ENCODE measurements at places on chromosomes 6 and 20. TPM values are rescaled to one million over a fixed set of nuclear protein-coding genes. Genes with fewer than 3 reads are reported as not detected.

DNA sequence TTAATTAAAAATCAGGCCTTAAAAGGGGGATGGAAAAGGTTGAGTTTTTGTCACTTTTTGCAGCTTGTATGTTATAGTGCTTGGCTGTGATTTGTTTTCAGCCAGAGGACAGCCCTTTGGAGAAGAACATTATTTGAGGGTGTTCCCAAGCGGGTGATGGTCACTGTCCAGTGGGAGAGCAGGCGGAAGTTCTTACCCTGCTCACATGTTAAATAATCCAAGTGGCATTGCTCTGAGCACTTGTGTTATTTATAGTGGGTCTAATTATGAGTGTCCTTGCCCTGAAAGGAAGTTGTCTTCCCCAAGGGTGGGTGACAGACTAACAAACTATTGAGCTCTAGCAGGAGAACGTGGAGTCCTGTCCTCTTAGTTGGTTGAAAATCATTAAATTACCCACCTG, 49.5 kb downstream of the DOK5 start:
- DNase-seq: no peak

SIM1 gene
- not detected for polyA plus RNA-seq

- DNase-seq: no peak
Measured at GRCh38 chr20:8996817-8997512, 71.9 kb upstream of the PLCB4 start.

ADGRF1 gene
- polyA plus RNA-seq: 0.13 TPM

GRCh38 chr20:20217621-20218020, 150.3 kb upstream of the INSM1 start:
- DNase-seq: no peak

GRCh38 chr20:38882600-38882999, 43.6 kb upstream of the FAM83D start:
- DNase-seq: no peak

LY86 gene
- 3.0 TPM for polyA plus RNA-seq

- no peak for DNase-seq
Measured at GRCh38 chr6:110532431-110532830, 56.0 kb upstream of the SLC22A16 start.

CENPW gene
- polyA plus RNA-seq: 6.3 TPM

WFDC12 gene
- 0.07 TPM for polyA plus RNA-seq

- no peak for DNase-seq
Measured at GRCh38 chr6:69913361-69913760, 47.0 kb downstream of the COL19A1 start.

DNA sequence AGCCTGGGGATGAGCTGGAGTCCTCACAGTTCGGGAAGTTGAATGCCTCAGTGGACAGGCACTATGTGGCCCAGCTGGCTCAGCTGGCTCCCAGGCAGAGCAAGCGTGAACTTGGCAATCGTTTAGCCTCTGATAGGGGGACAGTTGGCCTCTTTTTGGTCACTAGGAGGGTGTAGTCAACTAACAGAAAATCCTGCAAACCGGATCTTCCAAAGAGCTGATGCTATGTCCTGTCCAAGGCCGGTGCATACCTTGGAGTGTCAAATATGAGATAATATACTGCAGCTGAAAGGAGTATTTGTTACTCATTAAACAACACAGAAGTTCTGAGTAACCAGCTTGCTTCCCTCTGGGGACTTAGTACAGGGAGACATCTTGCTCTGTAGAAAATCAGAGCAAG, 126.2 kb upstream of the EXOC2 start:
- DNase-seq: peak; percentile 50

- DNase-seq: peak; percentile 5
Measured at GRCh38 chr6:111173341-111173740, 86.0 kb downstream of the SLC16A10 start.

APOM gene
- polyA plus RNA-seq: 7.2 TPM

DNA sequence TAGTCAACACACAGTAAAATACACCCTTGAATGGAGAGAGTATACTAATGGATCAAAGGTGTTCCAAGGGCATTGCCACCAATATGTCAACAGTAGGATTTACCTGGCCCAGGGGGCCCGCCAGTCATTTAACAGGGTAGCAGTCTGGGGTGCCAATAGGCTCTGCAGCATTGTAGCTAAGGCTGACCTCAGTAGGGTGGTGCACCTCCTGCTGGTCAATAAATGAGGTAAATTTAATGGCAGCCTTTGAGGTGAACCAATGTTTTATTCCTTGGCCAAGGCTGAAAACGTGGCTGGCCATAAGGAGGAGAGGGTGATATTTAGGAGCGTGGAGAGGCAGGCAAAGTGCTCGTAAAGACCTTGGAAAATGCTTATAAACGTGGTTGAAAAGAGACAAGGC, 147.2 kb downstream of the RPS12 start:
- DNase-seq: no peak

DNA sequence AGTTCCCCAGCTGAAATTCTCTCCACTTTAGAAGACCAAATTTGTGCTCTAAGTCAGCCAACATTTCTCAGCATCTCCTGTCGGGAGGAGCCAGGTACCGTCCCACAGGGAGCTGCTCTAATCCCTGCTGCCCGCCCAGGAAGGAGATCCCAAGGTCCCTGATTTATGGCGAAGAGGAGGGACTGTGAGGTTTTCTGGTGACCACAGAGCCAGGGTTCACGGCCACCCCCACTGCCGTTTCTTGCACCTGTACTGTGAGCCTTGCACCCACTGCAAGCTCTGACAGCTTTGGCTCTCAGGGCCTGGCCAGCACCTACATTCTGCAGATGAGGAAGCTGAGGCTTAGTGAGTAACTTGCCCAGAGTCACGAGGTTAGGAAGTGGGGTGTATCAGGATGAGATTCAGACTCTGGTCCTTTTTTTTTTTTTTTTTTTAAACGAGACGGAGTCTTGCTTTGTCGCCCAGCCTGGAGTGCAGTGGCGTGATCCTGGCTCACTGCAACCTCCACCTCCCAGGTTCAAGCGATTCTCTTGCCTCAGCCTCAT, 34.9 kb downstream of the FOXC1 start:
- no peak for DNase-seq

DNA sequence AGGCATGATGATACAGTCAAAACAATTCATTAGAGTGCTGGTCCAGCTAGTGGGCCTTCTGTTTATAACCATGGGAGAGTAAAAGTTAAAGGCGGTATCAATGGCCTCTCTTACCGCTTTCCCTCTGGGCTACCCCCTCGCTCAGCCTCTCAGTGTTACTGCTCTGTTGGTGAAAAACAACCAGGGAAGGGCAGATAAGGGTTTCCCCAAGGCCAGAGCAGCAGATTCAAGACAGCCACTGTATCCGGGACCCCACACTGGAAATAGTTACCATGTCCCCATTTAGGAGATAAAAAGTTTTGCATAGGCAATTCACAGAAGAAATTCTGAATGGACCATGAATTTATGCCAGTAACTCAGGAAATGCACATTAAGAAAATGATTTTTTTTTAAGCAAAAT, 13.4 kb downstream of the SCGN start:
- no peak for DNase-seq

DNA sequence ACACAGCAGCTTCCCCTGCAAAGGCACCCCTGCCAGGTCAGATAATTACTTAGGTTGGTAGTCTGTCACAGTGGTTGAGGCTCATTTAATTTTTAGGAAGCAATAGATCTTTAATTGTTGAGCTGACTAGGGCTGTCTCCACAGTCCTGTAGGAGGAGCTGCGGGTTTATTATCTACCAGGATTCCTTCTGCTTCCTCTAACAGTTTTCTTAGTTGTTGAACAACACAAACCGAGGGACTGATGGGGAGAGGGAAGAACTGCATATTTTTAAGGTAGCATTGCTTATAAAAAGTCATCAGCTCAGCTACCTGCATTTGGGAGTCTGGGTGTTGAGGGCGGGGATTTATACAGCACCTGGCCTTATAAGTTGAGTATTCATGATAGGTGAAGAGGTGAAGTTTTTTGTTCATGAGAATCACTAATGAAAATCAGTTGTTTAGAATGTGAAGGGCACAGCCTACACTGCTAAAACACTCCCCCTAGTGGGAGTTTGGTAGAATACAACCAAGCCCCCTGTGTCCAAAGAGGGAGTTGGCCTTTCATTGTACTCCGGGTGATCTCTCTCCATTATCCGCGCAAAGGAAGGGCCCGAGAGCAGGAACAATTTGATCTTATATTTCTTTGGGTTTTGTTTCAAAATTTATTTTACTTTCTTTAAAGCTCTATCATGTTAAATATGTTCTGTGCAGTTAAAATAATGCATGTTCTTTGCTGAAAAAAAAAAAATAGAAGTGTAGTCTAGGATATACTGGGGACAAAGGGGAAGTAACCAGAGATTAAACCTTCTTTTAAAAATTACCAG, 69.6 kb downstream of the SSR1 start:
- peak; percentile 73 for DNase-seq

GPX5 gene
- not detected for polyA plus RNA-seq

DNA sequence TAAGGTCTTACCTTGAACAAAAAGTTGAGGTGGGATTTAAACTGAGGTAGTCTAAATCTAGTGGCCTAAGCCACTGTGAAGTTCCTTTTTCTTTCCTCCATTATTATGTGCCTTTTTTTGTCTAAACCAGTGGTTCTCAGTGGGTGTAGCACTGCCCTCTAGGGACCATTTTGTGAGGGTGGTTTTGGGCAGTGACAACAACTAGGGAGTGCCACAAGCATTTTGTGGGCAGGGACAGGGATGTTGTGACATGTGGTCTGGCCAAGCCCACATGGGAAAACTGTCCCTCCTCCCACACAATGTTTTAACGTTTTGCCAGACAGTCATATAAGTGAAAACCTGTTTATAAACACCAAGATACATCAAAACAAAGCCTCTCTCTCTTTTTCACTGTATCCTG, 899.4 kb upstream of the FLRT3 start:
- peak; percentile 40 for DNase-seq

DNA sequence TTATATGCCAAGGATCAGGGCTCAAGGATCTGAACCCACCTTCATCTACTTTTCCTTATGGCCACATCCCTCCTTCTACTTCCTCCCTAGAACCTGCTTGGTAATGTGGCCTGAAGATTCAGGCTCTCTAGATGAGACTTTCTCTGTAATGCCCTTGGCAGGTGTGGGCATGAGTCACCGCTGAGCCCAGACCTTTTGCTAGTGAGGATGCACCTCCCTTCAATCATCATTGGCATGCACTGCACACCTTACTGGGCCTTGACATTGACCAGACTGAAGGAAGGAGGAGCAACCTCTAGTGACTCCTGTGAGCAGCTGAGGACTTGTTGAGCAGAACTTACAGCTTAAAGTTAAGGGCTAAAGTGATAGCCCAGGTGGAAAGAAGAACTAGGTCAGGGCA, 405.3 kb downstream of the MAFB start:
- DNase-seq: peak; percentile 29

TAF4 gene
- 7.8 TPM for polyA plus RNA-seq

TCP11 gene
- polyA plus RNA-seq: not detected

- DNase-seq: no peak
Measured at GRCh38 chr20:8356806-8357205, 224.7 kb downstream of the PLCB1 start.

DNA sequence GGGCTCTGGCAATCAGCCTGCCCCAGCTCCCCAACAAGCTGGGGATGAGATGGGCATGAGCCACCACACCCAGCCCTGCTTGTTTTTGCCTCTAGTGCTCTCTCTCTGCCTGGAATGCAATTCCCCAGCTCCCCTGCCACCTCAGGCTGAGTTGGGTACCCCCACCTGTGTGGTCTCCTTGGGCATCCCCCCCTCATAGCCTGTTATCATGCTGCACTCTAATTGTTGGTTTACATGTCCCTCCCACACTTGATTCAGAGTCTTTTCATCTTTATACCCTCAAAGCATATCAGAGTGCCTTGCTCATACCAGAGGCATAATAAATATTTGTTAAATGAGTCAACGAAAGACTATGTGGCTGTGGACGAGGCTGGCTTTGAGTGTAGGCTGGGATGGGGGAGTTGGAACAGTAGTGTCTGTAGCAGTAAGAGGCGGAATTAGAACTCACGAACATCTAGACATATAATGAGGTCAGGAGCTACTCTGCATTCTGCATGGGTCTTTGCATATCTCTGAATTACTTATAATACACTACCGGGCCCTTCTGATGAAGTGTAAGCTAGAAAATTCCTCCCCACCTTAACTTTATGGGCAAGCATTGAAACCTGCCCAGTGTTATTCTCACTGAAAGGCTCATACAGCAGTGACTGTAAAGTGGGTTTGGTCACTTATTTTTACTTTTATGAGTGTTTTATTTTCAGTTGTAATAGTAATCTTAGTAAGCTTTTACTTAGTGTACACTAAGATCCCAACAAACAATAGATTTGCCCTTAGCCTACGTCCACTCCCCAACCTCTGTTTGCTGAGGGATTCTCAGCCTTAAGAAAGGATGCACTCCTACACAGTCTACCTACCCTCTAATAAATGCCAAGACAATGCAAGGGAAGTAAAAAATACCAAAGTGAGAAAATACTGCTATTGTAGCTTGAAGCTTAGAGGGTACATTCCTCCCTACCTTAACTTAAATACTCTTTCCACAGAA, 58.7 kb downstream of the EDN1 start:
- peak; percentile 77 for DNase-seq

DNA sequence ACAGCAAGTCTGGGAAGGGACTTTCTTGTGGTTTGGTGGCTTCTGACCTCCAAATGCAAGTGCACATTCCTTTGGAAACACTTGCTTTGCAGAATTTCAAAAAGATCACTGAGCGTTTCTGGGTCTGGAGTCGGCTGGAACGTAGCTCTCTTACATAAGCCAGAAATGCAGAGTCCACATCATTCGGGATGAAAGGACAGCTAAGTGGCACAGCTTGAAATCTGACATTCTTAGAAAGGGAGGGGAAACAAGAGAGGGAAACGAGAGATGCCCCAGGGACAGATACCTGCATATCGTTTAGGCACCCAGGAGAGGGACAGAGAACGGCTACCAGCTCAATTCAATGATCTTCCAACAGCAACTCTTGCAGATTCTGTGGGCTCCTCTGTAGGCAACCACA, 118.7 kb downstream of the NFATC2 start:
- no peak for DNase-seq

GRCh38 chr6:159578629-159579028, 114.4 kb downstream of the SOD2 start:
- DNase-seq: no peak

All from small intestine (tissue), 16 donors.